ENCODE measurements at places on chromosomes 1 and 21. TPM values are rescaled to one million over a fixed set of nuclear protein-coding genes. Genes with fewer than 3 reads are reported as not detected.

TTC22 gene
- 0.21 TPM for polyA plus RNA-seq

CDCA8 gene
- polyA plus RNA-seq = 1.9 TPM

NFYC gene
- polyA plus RNA-seq = 44.1 TPM

ANGPTL3 gene
- not detected for polyA plus RNA-seq

CYP4Z1 gene
- 0.07 TPM for polyA plus RNA-seq

IL24 gene
- 0.10 TPM for polyA plus RNA-seq

S100A1 gene
- 0.97 TPM for polyA plus RNA-seq

NBPF19 gene
- polyA plus RNA-seq = 8.7 TPM

FAM72D gene
- polyA plus RNA-seq = 0.33 TPM

GJA5 gene
- 10.6 TPM for polyA plus RNA-seq

SLC1A7 gene
- polyA plus RNA-seq = not detected

ACTL8 gene
- 0.18 TPM for polyA plus RNA-seq

OR14K1 gene
- polyA plus RNA-seq = not detected

RIT1 gene
- polyA plus RNA-seq = 20.2 TPM

ADPRS gene
- 14.9 TPM for polyA plus RNA-seq

SLC9C2 gene
- polyA plus RNA-seq = 0.48 TPM

YIPF1 gene
- 14.6 TPM for polyA plus RNA-seq

SOX13 gene
- 20.8 TPM for polyA plus RNA-seq

PGLYRP3 gene
- not detected for polyA plus RNA-seq

RAB13 gene
- polyA plus RNA-seq = 155 TPM

MYBPH gene
- polyA plus RNA-seq = 0.04 TPM

C1QA gene
- polyA plus RNA-seq = 89.6 TPM

ADGRL4 gene
- 12.2 TPM for polyA plus RNA-seq
